ENCODE measurements at places on chromosomes 3 and 15. TPM values are rescaled to one million over a fixed set of nuclear protein-coding genes. Genes with fewer than 3 reads are reported as not detected.

The PATL2 gene
- total RNA-seq = 1.2 TPM

The GHSR gene
- total RNA-seq = not detected

The NUP210 gene
- total RNA-seq = 0.36 TPM

DNA sequence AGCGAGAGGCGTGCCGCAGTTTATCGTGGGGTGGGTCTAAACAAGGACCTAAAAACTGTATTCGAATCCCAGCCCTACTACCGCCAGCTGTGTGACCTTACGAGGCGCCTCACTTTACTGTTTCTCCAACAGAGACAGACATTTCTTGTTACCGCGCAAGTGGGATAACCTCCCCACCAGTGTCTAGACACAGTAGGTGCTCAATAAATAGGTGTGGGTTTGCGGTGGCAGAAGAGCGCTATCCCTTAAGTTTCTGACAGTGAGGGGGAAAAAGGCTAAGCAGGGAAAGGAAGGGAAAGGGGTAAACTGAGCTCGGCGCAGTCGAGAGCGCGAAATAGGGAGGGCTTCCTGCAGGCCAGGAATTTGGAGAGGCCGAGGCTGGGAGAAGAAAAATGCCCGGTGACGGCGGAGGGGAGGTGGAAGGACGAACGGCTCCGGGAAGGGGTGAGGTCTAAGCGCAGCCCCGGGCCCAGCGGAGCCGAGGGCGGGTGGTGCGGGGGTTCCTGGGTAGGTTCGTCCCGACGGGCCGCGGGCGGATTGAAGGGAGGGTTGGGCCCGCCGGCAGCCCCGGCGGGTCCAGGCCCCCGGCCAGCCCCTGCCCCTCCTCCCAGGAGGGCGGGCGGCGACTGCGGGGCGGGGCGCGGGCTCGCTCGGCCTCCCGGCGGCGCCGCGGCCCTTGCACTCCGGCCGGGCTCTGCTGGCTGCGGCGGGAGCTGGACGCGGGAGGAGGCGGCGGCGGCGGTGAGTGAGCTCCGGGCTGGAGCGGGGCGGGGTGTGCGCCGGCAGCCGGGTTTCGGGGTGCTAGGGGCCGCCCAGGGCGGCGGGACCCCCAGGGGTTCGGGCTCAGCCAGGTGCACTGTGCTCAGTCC, at the start of gene CGNL1:
CGNL1 (plus strand) TSS at position 679 of the 869 bp plus-strand sequence. CDS start 61,495 bp downstream, outside the sequence.
- H3K4me3 ChIP-seq = peak within 1 kb of the TSS; percentile 58
- H3K4me1 ChIP-seq = peaks cover 8% of the 10 kb centered on the region
- peaks cover 23% of the 10 kb centered on the region for H3K27me3 ChIP-seq

DNA sequence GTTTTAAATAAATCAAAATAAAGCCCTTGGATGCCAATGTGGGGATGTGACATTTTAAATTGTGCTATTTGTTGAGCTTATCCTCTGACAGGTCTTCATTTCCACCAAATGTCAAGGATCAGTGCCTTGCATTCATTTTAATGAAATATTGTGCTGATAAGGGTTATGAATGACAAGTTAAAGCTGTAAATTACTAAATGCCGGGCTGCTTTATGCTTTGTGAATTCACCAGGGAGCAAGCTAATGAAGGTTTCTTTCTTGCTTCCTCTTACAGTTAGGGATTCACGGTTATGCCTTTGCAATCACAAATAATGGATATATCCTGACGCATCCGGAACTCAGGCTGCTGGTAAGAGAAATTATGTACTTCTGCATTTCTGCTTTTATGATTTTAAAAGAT, 81.7 kb downstream of the LRTM1 start:
- H3K36me3 ChIP-seq = no peaks in the 10 kb centered on the region
- DNase-seq = no peak
- no peak overlapping the region for H3K4me3 ChIP-seq
- H3K27me3 ChIP-seq = peaks cover 2% of the 10 kb centered on the region
- H3K4me1 ChIP-seq = no peaks in the 10 kb centered on the region

DNA sequence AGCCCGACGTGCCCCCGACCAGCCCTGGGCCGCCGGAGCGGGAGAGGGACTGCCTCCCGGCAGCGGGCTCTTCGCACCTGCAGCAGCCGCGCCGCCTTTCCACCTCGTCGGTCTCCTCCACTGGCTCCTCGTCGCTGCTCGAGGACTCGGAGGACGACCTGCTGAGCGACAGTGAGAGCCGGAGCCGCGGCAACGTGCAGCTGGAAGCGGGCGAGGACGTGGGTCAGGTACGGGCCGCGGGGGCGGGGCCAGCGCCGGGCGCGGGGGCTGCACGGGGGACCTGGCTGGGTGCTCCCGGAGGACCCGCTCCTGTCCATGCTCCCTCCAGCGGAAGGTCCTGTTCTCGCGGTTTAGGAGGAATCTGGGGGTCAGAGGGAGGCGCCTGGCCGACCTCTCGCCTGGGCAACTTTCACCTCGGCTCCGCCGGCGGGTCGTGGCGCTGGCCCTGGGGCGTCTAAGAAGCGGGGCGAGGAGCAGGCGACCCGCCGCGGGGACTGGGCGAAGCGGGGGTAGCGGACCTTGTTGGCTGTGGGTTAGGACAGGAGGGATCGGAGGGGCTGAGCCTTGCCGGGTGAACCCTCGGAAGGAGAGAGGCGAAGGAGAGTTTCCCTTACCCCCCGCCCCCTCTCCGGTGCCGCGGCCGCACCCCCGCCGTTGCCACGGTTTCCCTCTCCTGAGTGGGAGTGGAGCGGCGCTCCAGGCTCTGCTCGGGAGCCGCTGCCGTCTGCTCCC, 682 bp downstream of the ITPKA start:
- peaks cover 38% of the 10 kb centered on the region for H3K4me1 ChIP-seq
- no peaks in the 10 kb centered on the region for H3K36me3 ChIP-seq
- H3K4me3 ChIP-seq = peak overlapping the region; percentile 62
- DNase-seq = no peak
- H3K27me3 ChIP-seq = peaks cover 42% of the 10 kb centered on the region

GRCh38 chr15:89587955-89588354, 12.7 kb downstream of the TICRR start:
- no peak overlapping the region for H3K4me3 ChIP-seq
- H3K36me3 ChIP-seq = peaks cover 23% of the 10 kb centered on the region
- H3K27me3 ChIP-seq = no peaks in the 10 kb centered on the region

DNA sequence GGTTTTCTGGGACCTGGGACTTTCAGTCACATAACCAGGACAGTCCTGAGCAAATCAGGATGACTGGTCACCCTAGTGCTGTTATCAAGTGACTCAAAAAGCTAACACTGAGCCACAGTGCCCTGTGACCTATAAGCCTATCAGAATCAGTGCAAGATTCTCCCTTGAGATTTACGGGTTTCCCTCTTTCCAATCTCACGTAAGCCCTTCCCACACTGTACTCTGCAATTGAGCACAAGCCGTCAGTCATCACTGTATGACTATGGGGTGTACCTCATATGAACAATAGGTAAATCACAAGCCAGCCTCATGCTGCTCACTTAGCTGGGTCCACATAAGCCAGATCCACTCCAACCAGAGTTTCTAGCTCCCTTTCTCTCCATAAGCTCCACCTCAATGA, 21.0 kb upstream of the CLDN18 start:
- no peaks in the 10 kb centered on the region for H3K27me3 ChIP-seq
- H3K4me1 ChIP-seq = no peaks in the 10 kb centered on the region
- no peak overlapping the region for H3K4me3 ChIP-seq

DNA sequence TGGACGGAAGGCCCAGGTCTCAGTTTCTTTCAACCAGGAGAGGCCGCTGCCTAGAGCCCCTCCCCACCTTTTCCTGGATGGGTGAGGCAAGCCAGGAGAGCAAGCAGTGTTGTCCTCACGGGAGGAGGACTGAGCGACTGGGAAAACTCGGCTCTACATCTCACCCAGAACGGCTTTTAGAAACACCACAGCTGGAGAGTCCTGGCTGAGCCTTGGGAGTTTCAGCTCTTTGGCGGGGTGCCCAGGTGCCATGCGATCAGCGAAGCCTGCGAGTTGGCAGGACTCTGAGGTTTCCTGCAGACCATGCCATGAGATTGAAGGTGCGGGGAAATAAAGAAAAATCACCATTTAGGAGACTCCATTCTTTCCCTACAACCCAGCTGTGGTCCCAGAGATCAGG, 26.0 kb downstream of the PPCDC start:
- no peak overlapping the region for H3K27ac ChIP-seq
- H3K4me3 ChIP-seq = no peak overlapping the region
- no peaks in the 10 kb centered on the region for H3K27me3 ChIP-seq
- H3K4me1 ChIP-seq = peaks cover 12% of the 10 kb centered on the region
- DNase-seq = no peak
- no peaks in the 10 kb centered on the region for H3K36me3 ChIP-seq

DNA sequence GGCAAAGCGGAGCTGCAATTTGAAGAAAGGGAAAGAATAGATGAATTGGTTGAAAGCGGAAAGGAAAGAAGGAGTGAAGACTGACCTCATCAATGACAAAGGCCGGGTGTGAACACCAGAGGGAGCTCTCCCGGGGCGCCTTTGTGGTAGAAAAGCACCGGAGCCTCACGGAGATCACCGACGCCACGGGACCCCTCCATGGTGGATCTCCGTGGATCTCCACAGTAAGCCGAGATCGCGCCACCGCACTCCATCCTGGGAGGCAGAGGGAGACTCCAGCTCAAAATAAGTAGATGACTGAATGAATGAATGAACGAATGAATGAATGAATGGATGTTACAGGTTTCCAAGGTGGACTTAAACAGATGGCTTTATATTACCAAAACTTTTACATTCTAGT, 25.0 kb downstream of the GPR160 start:
- H3K36me3 ChIP-seq = no peaks in the 10 kb centered on the region
- no peak overlapping the region for H3K4me3 ChIP-seq
- H3K27me3 ChIP-seq = no peaks in the 10 kb centered on the region
- no peak for DNase-seq
- no peak overlapping the region for H3K27ac ChIP-seq
- no peaks in the 10 kb centered on the region for H3K4me1 ChIP-seq

DNA sequence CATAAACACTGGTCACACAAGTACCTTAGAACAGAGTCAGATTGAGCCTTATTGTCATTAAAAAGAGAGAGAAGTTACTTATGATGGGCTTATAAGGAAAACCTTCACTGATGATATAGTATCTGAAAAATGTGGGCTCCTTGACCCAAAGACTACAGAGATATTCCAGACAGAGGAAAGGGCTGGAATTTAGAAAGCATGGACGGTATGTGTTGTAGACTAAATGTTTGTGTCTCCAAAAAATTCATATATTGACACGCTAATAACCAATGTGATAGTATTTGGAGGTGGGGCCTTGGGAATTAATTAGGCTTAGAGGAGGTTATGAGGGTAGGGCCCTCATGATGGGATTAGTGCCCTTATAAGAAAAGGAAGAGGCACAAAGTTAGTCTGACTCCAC, 61.0 kb upstream of the DAZL start:
- H3K4me3 ChIP-seq = no peak overlapping the region
- no peaks in the 10 kb centered on the region for H3K36me3 ChIP-seq
- H3K27ac ChIP-seq = no peak overlapping the region
- H3K27me3 ChIP-seq = no peaks in the 10 kb centered on the region
- no peak for DNase-seq
- no peaks in the 10 kb centered on the region for H3K4me1 ChIP-seq

DNA sequence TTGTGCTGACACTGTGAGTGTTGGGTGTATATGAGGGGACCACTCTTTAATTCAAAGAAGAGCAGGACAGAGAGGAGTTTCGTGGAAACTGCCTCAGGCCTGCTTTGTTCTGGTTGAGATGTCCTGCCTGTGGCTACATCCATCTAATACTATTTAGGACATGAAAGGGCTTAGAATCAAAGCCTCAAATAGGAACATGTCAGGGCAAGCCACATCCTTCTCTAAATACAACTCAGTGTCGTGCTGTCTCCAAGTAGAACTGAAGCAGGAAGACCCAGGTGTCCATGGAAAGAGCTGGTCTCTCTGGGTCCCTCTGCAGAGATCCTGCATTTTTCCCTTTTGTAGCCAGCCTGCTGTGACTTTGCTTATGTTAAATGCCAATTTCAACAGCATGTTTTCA, 156.2 kb upstream of the UMPS start:
- H3K36me3 ChIP-seq = no peaks in the 10 kb centered on the region
- H3K27ac ChIP-seq = no peak overlapping the region
- H3K4me1 ChIP-seq = peaks cover 8% of the 10 kb centered on the region
- no peaks in the 10 kb centered on the region for H3K27me3 ChIP-seq
- H3K4me3 ChIP-seq = no peak overlapping the region

- no peaks in the 10 kb centered on the region for H3K36me3 ChIP-seq
- DNase-seq = no peak
- H3K27ac ChIP-seq = no peak overlapping the region
- H3K4me1 ChIP-seq = peaks cover 29% of the 10 kb centered on the region
These were observed 149.4 kb downstream of the WNT5A start for GRCh38 chr3:55337641-55338180.

DNA sequence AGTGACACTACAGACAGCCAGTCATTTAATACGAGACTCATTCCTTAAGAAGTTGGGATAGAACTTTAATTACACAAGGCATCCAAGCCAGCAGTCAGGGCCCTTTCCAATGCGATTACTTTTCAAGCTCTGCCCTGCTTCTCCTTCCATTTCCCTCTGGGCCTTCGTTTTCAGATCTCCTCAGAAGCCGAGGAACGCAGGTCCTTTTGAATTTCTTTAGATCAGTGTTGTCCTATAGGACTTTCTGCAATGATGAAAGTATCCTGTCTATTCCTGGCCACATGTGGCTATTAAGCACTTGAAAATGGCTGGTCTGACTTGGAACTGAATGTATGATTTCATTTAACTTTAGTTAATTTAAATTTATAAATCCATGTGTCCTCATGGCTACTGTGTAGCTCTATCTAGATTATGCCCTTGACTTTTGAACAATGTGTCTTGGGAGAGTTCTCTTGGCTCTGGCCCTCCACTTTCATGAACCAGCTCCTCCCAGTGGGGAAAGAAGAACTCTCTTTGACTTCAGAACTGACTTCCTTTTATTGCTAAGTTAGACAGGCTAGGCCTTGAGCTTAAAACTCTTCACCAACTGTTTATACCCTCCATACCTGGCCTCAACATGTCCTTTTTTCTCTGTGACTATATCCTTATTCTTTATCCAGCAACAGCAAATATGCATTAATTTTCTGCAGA, 22.6 kb downstream of the TGFBR2 start:
- peaks cover 32% of the 10 kb centered on the region for H3K4me1 ChIP-seq
- DNase-seq = no peak
- H3K4me3 ChIP-seq = no peak overlapping the region
- H3K27ac ChIP-seq = no peak overlapping the region

DNA sequence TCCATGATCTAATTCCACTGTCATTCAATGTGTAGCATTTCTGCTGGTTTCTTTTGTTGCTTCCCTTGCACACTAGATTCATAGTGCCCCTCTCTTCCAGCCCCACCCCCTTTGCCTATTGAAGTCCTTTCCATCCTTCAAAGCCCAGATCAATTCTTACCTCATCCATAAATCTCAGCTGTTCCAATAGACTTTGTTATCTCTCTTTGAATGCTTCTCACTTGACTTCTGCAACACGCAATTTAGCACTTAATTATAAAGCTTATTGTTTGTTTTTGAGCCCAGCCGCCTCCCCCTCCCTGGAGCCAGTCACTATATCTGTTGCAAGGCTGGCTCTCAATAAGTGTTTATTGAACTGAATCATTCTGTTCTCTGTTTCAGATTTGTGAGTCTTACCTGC, 174.6 kb upstream of the TBL1XR1 start:
- H3K27me3 ChIP-seq = no peaks in the 10 kb centered on the region
- DNase-seq = no peak
- no peak overlapping the region for H3K27ac ChIP-seq
- H3K4me1 ChIP-seq = no peaks in the 10 kb centered on the region
- no peaks in the 10 kb centered on the region for H3K36me3 ChIP-seq

- no peaks in the 10 kb centered on the region for H3K36me3 ChIP-seq
- no peak overlapping the region for H3K4me3 ChIP-seq
- DNase-seq = peak; percentile 83
- no peaks in the 10 kb centered on the region for H3K27me3 ChIP-seq
- peak overlapping the region; percentile 74 for H3K27ac ChIP-seq
These were observed 996.0 kb downstream of the OTOL1 start for GRCh38 chr3:162492446-162493081.

GRCh38 chr3:38707730-38708129, 58.2 kb upstream of the SCN5A start:
- H3K36me3 ChIP-seq = no peaks in the 10 kb centered on the region
- H3K27ac ChIP-seq = no peak overlapping the region
- no peaks in the 10 kb centered on the region for H3K27me3 ChIP-seq
- H3K4me3 ChIP-seq = no peak overlapping the region

Measured in astrocyte (in vitro differentiated cells and primary cell).